ENCODE measurements at places on chromosomes 5 and 9. TPM values are rescaled to one million over a fixed set of nuclear protein-coding genes. Genes with fewer than 3 reads are reported as not detected.

- no peak overlapping the region for H3K4me3 ChIP-seq
- no peaks in the 10 kb centered on the region for H3K4me1 ChIP-seq
- H3K27me3 ChIP-seq: no peaks in the 10 kb centered on the region
- H3K36me3 ChIP-seq: no peaks in the 10 kb centered on the region
Measured at GRCh38 chr5:171120986-171121622, 187.9 kb upstream of the TLX3 start.

Gene CDO1
- total RNA-seq: not detected

DNA sequence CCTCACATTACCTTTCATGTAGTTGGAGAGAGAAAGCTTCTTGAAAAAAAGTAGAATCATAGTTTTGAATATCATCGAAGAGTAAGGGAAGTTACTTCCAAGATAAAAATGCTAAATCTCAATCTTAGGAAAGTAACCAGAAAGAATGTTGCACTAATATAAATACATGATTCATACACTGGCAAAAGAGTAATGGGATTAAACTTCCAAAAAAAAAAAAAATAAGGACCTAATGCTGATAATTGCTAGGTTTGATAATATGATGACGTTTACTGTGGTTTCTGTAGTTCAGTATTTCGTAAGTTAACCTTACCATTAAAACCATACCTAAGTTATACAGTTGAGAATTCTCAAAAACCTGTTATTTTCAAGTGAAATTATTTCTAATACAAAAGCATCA is 573.8 kb upstream of the CDH9 start:
- no peak overlapping the region for H3K4me3 ChIP-seq
- H3K36me3 ChIP-seq: no peaks in the 10 kb centered on the region
- no peak for DNase-seq
- H3K27me3 ChIP-seq: no peaks in the 10 kb centered on the region
- no peak overlapping the region for H3K27ac ChIP-seq

- H3K36me3 ChIP-seq: no peaks in the 10 kb centered on the region
- H3K4me1 ChIP-seq: peaks cover 10% of the 10 kb centered on the region
- DNase-seq: peak; percentile 7
- H3K4me3 ChIP-seq: no peak overlapping the region
- H3K27me3 ChIP-seq: peaks cover 48% of the 10 kb centered on the region
Measured at GRCh38 chr5:11385901-11386293, 518.3 kb downstream of the CTNND2 start.

DNA sequence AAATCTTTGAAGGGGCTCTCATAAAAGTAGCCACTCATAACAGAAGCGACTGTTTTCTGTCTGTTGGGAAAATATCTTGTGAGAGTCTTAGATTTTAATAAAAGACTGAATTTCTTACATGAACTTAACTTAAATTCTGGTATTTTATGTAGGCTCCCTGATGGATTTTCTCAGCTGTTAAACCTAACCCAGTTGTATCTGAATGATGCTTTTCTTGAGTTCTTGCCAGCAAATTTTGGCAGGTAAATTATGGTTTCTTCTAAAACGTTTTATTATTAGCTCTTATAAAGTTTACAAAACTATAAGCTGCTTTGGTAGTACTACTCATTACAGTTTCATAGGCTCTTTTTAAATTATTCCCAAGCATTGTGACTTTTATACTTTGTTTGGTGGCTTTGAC is 87.0 kb downstream of the ERBIN start:
- no peak overlapping the region for H3K4me3 ChIP-seq
- no peaks in the 10 kb centered on the region for H3K27me3 ChIP-seq
- DNase-seq: no peak
- no peak overlapping the region for H3K27ac ChIP-seq
- no peaks in the 10 kb centered on the region for H3K4me1 ChIP-seq

DNA sequence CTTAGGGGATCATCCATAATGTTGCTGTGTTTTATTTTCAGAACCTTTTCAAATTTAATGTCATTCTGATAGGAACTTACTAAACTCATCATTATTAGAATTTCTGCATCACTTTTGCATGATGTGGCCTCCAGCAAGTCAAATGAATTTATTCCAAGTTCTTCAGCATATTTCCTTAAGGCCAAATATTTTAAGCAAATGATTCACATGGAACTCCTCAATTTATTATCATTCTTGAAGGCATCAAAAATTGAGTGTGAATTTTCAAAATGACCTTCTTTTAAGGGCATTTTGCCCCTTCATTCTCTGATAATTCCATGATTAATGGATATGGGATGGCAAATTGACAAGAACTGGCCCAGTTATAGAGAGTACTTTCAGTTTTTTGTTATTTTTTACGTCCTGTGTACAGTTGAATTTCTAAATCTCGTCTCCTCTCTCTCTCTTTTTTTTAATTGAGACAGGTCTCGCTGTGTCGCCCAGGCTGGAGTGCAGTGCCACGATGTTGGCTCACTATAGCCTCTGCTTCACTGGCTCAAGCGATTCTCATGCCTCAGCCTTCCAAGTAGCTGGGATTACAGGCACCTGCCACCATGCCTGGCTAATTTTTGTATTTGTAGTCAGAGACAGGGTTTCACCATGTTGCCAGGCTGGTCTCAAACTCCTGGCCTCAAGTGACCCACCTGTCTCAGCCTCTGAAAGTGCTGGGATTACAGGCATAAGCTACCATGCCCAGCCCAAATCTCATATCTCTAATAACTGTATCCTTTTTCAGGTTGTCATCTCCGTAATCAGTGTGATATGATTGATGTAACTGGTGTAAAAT is 29.1 kb downstream of the GPR21 start:
- no peak overlapping the region for H3K4me3 ChIP-seq
- no peaks in the 10 kb centered on the region for H3K27me3 ChIP-seq
- H3K36me3 ChIP-seq: peaks cover 41% of the 10 kb centered on the region
- no peak overlapping the region for H3K27ac ChIP-seq

Gene MLANA
- not detected for total RNA-seq

GRCh38 chr5:64670277-64670676 is 20.0 kb upstream of the SHISAL2B start:
- no peak for DNase-seq
- no peaks in the 10 kb centered on the region for H3K27me3 ChIP-seq
- H3K36me3 ChIP-seq: no peaks in the 10 kb centered on the region
- peaks cover 10% of the 10 kb centered on the region for H3K4me1 ChIP-seq
- H3K4me3 ChIP-seq: no peak overlapping the region
- H3K27ac ChIP-seq: no peak overlapping the region

- no peaks in the 10 kb centered on the region for H3K36me3 ChIP-seq
- no peak overlapping the region for H3K4me3 ChIP-seq
- peaks cover 6% of the 10 kb centered on the region for H3K4me1 ChIP-seq
- no peaks in the 10 kb centered on the region for H3K27me3 ChIP-seq
- no peak for DNase-seq
Measured at GRCh38 chr9:86720639-86721225, 226.6 kb downstream of the GAS1 start.

- H3K4me1 ChIP-seq: peaks cover 83% of the 10 kb centered on the region
- H3K36me3 ChIP-seq: peaks cover 6% of the 10 kb centered on the region
- H3K27ac ChIP-seq: no peak overlapping the region
- H3K4me3 ChIP-seq: no peak overlapping the region
- DNase-seq: no peak
- H3K27me3 ChIP-seq: no peaks in the 10 kb centered on the region
Measured at GRCh38 chr5:98791898-98792580, 18.6 kb downstream of the RGMB start.

DNA sequence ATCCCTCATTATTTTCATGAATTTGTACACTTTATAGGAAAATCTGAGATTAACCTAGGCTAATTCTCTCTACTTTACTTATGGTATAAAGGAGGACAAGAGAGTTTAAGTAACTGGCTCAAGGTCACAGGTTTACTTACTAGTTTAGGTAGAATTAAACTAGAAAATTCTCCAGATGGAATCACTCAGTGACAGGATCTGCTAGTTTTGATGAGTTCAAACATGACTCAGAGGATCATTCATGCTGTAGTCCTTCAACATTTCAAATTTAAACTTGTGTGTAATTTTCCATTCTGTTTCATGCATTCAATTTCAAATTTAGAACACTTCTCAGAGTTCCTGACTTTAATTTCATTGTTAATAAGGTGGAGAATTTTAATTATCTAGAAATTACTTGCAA is 485.7 kb upstream of the TUSC1 start:
- no peak overlapping the region for H3K27ac ChIP-seq
- H3K27me3 ChIP-seq: no peaks in the 10 kb centered on the region
- no peaks in the 10 kb centered on the region for H3K36me3 ChIP-seq
- DNase-seq: no peak
- no peaks in the 10 kb centered on the region for H3K4me1 ChIP-seq

GRCh38 chr9:35407846-35408245 is 82.1 kb upstream of the RUSC2 start:
- H3K27me3 ChIP-seq: no peaks in the 10 kb centered on the region
- no peak overlapping the region for H3K4me3 ChIP-seq
- H3K27ac ChIP-seq: no peak overlapping the region
- peaks cover 21% of the 10 kb centered on the region for H3K36me3 ChIP-seq
- H3K4me1 ChIP-seq: peaks cover 6% of the 10 kb centered on the region
- no peak for DNase-seq

DNA sequence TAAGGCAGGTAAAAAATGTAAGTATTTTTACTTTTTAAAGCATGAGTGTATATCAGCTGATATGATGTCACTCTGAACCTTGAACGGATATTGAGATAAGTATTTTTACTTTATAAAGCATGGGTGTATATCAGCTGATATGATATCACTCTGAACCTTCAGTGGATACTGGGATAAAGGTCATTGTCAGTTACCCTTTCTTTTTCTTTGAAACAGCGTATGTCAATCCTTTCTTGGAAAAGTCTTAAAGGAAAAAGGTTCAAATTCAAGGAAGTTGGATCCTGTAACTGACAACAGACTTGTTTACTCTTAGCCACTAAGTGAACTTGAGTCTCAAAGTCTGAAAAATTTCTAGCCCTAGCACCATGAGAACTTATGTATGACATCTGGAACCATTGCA is 61.7 kb upstream of the IFNK start:
- H3K27ac ChIP-seq: no peak overlapping the region
- no peaks in the 10 kb centered on the region for H3K36me3 ChIP-seq
- no peak overlapping the region for H3K4me3 ChIP-seq

DNA sequence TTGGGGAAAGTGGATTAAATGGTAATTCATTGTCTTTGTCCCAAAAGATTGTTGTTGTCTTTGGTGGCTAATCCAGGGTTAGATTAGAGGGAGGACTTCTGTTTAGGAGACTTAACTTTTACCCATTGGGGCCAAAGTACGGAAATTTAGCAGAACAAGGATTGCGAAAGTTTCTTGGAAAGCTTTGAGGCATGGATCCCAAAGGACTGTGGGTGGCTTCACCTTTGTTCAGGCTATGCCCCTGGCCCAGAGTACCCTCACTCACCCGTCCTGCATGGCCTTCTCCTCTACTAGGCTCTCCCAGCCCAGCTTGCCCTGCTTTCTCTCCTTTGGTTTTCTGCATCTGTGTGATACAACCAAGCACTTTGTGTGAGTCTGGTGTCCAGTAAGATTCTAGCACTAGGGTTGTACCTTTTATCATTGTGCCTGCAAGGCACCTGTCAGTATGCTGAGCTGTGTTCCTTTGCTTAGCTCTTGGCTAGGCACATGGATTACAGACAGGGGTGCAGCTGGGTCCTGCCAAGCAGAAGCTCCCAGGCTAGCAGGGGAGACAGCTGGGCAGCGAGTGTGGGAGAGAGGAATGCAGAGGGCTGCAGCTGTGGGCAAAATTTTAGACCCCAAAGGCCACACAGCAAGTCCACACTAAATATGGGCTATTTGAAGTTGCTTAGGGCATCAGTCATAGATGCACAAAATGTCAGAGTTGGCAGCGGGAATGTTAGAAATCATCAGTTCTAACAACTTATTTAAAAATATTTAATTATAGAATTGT is 3.2 kb downstream of the PPARGC1B start:
- H3K27ac ChIP-seq: peak overlapping the region; percentile 95
- no peak for DNase-seq
- H3K36me3 ChIP-seq: peaks cover 6% of the 10 kb centered on the region
- no peaks in the 10 kb centered on the region for H3K4me1 ChIP-seq
- no peaks in the 10 kb centered on the region for H3K27me3 ChIP-seq
- peak overlapping the region; percentile 97 for H3K4me3 ChIP-seq

DNA sequence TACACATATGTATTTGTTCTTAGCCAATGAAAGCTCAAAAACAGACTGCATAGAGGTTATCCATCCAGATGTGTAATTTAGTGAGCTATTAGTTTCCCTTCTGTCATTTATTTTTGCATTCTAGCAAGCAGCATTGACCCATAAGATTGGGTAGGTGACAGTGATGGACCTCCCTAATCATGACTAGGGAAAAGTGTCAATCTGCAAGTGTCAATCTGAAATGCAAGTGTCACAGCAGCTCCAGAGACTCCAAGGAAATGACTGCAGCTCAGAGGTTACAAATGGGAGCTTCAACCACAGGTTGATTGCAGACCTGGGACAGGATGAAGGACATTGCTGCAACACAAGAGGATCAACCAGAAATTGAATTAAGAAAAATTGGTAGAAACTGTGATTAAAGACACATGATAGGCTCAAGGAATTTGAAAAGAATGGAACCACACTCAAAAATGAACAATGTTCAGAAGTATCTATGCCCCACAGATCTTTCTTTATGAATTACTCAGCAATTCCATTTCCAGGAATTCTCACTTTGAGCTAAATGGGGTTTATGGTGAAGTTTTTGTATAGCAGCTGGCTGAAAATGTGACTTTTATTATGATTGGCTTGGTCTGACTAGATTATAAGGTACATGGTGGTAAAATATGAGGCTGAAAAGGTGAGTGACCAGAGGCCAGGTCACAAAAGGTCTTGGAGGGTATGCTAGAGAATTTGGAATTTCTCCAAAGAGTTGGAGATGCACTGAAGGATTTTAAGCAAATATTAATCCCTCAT is 59.6 kb upstream of the HTR4 start:
- H3K27me3 ChIP-seq: no peaks in the 10 kb centered on the region
- H3K4me1 ChIP-seq: no peaks in the 10 kb centered on the region
- H3K36me3 ChIP-seq: no peaks in the 10 kb centered on the region
- DNase-seq: no peak
- no peak overlapping the region for H3K4me3 ChIP-seq
- H3K27ac ChIP-seq: no peak overlapping the region

Gene UBE2QL1
- not detected for total RNA-seq

GRCh38 chr9:38298503-38298902 is 94.0 kb upstream of the ALDH1B1 start:
- no peaks in the 10 kb centered on the region for H3K27me3 ChIP-seq
- H3K27ac ChIP-seq: no peak overlapping the region
- no peaks in the 10 kb centered on the region for H3K36me3 ChIP-seq
- no peak overlapping the region for H3K4me3 ChIP-seq
- peaks cover 6% of the 10 kb centered on the region for H3K4me1 ChIP-seq

GRCh38 chr5:132002757-132003156 is 8.7 kb downstream of the ACSL6 start:
- no peak overlapping the region for H3K4me3 ChIP-seq
- H3K36me3 ChIP-seq: no peaks in the 10 kb centered on the region
- H3K27me3 ChIP-seq: no peaks in the 10 kb centered on the region
- peaks cover 13% of the 10 kb centered on the region for H3K4me1 ChIP-seq
